ENCODE measurements at places on chromosomes 1 and 21.

DNA sequence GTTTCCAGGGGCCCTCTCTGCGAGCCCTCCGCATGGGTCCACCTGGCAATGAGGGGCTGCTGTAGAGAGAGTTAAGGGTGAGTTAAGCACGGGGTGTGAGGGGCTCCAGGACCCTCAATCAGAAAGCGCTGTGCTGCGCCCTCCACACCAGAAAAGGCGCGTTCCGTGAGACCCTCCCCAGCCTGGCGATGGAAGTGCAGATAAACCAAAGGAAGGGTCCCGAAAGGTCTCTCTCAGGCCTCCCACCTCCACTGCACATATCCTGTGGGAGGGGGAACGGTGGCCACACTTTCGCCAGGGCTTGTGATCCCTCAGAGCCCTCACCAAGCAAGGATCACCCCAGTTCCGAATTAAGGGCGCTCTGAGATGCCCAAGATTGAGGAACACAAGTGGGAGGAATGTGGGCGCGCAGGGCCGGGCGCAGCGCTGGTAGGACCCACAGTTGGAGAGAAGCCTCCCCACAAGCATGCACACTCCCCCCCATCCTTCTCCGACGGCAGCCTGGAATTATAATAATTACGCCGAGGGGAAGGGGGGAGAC, 1.1 kb downstream of the WNT3A start:
- no peak for DNase-seq

DNA sequence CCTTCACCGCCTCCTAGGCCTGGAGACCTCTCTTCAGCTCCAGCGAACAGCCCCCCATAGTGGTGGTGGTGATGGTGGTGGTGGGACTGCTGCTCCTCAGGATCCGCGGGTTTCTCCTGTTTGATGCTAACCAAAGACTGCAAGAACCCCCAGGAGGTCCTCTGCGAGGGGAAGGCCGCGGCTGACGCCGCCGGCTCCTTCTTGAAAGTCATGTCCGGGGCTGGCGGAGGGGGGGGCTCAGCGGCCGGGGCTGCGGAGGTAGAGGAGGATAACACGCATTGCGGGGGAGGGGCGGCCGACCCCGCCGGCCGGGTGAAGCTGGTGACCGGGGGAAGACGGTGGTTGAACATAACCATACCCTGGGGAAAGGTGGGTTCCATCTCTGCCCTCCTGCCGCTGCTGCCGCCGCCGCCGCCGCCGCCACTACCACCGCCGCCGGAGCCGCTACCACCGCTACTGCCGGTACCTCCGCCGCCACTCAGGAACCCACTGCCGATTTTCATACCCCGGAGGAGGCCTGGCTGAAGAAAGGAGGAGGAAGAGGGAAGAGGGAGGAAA, 554 bp downstream of the ZNF281 start:
- peak; percentile 13 for DNase-seq

- no peak for DNase-seq
Measured at GRCh38 chr1:154467434-154468102, 34.5 kb upstream of the TDRD10 start.

GRCh38 chr21:43740497-43741156, 21.7 kb downstream of the PDXK start:
- DNase-seq = peak; percentile 27

DNA sequence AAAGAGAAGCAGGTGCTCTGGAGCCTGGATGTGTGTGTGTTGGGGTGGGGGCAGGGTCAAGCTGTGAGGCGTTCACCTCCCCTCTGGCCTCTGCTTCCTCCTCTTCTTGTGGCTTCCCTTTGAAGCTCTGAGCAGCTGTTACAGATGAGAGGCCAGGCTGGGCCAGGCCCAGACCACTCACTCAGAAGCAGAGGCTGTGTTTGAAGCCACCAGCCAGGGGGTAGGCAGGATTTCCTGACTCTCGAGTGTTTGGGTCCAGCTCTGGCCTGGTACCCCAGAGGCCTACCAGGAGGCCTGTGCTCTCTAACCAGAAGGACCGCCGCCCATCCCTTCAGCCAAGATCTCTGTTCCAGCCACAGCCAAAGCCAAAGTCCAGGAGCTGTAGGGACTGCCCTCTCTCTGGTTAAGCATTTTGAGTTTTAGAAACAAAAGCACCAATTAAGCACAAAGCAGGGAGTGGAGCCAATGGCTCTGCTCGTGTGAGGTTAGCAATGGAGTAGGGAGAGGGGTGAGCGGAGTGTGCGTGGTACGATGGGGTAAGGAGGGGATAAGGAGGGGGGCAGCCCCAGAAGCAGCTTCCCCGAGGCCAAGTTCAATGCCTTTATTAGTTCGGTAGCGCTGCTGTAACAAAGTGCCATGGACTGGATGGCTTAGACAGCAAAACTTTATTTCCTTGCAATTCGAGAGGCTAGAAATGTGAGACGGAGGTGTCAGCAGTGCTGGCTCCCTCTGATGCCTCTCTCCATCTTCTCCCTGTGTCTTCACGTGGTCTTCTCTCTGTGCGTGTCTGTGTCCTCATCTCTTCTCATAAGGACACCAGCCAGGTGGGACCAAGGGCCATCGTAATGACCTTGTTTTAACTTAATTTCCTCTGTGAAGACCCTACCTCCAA, 20.5 kb downstream of the RCSD1 start:
- DNase-seq = no peak

DNA sequence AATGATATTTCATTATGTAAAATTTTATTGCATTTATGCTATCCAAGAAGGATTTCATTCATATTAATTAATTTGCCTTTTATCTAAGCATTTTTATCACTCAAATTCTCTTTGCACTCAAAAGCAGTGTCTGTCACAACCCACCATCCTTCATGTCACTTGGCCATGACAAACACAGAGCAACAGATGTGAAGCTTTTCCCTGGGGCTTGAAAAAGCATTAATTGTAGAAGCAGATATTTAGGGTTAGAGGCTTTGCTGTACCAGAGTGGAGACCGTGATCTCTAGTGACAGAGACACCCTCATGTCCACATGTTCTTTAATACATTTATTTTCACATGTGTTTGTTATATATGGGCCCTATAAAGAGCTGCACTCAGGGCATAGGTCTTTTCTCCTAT, 230.5 kb downstream of the SPATA17 start:
- no peak for DNase-seq

GRCh38 chr1:154962156-154962749, 671 bp upstream of the PYGO2 start:
- no peak for DNase-seq

DNA sequence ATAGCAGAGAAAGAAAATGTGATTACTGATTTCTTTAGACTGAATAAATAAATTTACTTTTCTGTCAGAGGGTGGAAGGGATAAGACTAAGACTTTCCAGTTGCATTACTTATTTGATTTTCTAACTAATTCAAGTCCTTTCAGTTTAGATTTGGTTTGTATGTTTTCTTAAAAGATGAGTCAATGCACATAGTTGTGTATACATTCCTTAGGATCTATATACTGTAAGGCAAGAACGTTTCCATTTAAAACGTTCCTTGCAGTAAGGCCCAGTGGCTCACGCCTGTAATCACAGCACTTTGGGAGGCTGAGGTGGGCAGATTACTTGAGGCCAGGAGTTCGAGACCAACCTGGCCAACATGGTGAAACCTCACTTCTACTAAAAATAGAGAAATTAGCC, 14.5 kb upstream of the SERTAD4 start:
- no peak for DNase-seq

- DNase-seq = no peak
Measured at GRCh38 chr1:70090875-70091274, 114.5 kb downstream of the LRRC40 start.

DNA sequence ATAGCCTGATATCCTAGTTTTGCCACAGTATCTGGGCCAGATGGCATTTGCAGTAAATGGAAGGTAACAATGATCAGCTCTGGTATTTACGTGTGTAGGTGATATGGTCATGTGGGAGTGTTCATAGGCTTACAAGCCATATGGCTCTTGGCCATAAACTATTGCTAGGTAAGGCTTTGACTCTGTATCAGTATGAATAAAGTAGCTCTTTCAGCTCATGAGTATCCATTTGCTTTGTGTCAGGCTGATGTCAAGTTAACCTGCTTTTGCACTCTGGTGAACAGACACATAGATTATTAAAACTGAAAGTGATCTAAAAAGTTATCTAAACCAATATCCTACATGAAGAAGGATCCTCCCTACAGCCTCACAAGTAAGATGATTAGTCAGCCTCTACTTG, 69.0 kb downstream of the DDR2 start:
- DNase-seq = no peak

DNA sequence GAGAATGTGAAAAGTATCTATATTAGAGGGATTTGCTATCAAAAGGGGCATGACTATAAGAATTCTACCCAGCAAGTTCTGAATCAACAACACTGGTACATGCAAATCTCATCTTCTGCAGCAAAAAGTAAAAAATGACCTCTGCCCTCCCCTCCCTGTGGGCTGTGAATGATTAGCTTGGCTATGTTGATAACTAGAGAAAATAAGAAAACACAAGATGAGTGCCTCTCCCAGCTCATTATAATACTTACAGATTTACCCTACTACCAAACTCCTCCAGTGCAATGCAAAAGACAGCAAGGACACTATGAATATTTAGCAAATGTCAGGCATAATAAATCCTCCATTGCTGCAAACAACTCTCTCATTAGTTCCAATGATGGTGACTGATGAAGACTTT, 102.4 kb downstream of the SLC45A1 start:
- DNase-seq = no peak
